NCI-H2107 (cell line): ENCODE measurements at places on chromosomes 13 and 19.

DNA sequence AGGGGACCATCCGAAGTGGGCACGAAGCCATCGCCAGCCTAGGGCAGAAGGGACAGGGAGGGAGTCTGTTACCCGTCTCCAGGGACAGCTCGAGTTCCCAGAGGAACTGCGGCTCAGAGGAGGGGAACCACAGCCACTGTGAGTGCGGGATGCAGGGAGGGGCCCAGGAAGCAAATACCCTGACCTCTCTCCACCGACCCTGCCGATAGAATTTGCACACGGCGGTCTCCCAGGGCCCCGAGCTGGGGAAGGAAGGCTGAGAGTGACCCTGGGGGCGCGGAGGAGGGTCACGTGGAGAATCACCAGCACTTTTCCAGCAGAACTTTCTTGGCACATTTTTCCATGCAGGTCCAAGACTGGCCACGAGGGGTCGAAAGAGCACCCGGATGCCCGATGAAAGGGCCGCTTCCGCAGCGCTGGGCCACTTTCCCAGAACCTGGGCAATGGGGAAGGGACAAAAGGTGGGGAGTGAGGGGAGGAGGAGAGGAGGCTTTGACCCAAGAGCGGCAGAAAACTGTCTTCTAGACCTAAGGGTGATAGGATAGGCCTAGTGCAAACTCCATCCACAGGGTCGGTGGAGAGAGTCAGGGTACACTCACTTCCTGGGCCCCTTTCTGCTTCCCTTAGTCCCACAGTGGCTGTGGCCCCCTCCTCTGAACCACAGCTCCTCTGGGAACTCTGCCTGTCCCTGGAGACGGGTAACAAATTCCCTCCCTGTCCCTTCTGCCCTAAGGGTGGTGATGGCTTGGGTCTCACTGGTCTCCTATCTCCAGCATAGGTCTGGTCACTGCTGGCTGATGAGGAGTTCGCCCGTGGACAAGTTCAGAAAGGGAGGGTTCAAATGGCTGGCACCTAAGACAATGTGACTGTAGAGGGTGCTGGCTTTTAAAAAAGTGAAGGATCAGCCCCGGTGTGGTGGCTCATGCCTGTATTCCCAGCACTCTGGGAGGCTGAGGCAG is 5.3 kb upstream of the GPR4 start:
- DNase-seq: peak; percentile 52

- DNase-seq: no peak
Observed at GRCh38 chr13:91400063-91400399, 1.6 kb downstream of the GPC5 start.

- no peak for DNase-seq
Observed at GRCh38 chr19:7851623-7852500, 21.8 kb downstream of the EVI5L start.

DNA sequence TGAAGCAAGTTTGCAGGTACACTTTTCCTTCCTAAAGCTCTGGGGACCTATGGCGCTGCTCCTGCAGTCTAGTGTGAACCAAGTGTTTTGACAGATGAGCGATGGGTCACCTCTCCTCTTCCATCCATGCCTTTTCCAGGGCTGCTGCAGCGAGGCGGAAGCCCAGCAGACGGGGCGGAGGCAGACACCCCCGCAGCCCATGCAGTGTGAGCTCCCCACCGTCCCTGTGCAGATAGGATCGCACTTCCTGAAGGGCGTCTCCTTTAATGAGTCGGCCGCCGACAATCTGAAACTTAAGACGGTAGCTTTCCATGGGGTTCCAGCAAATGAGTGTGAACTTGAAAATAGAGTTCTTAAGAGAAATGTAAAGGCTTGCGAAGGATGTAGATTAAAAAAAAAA is 37.1 kb upstream of the GPI start:
- DNase-seq: no peak

GRCh38 chr19:13100031-13100588 is 2.5 kb downstream of the LYL1 start:
- no peak for DNase-seq

GRCh38 chr13:53198736-53199135 is 170.1 kb downstream of the OLFM4 start:
- no peak for DNase-seq

GRCh38 chr13:27264181-27264580 is 6.4 kb upstream of the RASL11A start:
- peak; percentile 54 for DNase-seq

DNA sequence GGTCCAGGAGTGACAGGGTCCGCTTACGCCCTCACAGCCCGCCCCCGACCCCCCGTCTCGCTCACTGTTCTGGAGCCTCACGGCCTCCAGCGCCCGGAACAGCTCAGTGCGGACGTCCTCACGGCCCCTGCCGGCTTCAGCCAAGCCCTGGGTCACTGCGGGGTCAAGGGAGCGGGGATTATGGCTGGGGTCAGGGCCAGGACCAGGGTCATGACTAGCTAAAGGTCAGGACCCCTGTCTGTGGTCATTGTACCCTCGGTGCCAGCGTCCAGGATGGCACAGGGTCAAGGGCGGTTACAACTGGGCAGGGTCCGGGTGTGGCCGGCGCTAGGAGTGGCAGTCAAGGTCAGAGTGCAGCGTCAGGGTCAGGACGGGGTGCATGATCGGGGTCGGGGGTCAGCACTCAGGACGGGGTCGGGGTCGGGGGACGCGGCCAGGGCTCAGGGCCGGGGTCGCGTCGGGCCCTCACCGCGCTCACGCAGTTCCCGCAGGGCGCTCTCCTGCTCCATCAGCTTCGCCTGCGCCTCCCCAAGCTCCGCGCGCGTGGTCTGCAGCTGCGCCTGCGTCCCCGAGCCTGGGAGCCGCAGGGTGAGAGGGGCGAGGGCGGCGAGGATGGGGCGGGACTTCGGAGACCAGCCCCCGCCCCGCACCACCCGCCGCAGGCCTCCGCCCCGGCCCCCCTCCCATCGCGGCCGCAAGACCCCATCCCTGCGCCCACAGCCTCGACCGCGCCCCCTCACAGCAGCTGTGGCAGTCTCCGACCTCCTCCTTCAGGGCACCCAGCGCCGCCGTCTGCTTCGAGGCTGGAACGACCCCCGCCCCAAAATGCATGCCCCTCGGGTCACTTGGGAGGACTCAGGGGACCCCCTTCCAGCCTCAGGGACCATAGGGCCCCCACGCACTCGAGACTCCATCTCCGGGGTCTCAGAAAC is 1.4 kb downstream of the CLEC4G start:
- DNase-seq: no peak
